Activated T-helper 2 cell treated with anti-CD3 and anti-CD28 coated beads, Interferon-gamma antibody, Interleukin-2, Interleukin-4, amounts not matched to agents 10 μg/mL and 5 μg/mL and 100 μg/mL, durations not matched to agents 14 hours and 24 hours and 36 hours (primary cell): ENCODE measurements at places on chromosomes 1 and 21. TPM values are rescaled to one million over a fixed set of nuclear protein-coding genes. Genes with fewer than 3 reads are reported as not detected.

Gene CHI3L2
- 1.3 and 1.8 TPM in 2 replicates for total RNA-seq

GRCh38 chr1:29563571-29563970 is 327.2 kb downstream of the PTPRU start:
- H3K36me3 ChIP-seq, result no peaks in the 10 kb centered on the region
- no peak overlapping the region for H3K4me3 ChIP-seq
- no peak for DNase-seq
- H3K4me1 ChIP-seq, result peaks cover 2% of the 10 kb centered on the region
- no peak overlapping the region for H3K27ac ChIP-seq
- H3K27me3 ChIP-seq, result no peaks in the 10 kb centered on the region

DNA sequence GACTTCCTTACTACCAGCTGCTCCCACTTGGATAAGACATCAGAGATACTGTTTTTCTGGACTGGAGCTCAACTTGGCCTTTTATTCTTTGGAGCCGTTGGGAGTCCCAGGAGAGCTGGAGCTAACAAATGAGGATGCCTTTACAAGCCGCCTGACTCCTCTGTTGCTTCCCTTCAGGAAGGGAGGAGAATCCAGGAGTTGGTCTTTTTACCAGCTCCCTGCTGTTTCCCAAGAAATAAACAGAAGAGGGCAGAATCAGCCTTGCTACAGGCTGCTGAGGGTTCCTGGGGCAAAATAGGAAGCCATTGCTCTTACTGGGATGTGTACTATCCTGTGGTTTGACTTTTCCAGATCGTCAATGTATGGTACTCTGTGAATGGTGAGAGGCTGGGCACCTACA is 1.5 kb downstream of the EIF3I start:
- H3K4me3 ChIP-seq, result peak overlapping the region; percentile 94
- H3K36me3 ChIP-seq, result peaks cover 55% of the 10 kb centered on the region
- peak overlapping the region; percentile 95 for H3K27ac ChIP-seq
- H3K27me3 ChIP-seq, result no peaks in the 10 kb centered on the region
- peaks cover 28% of the 10 kb centered on the region for H3K4me1 ChIP-seq

- H3K4me1 ChIP-seq, result no peaks in the 10 kb centered on the region
- no peak for DNase-seq
- no peak overlapping the region for H3K4me3 ChIP-seq
- H3K36me3 ChIP-seq, result no peaks in the 10 kb centered on the region
These were observed 76.6 kb downstream of the TLR5 start for GRCh38 chr1:223066415-223066814.

- DNase-seq, result no peak
- H3K4me1 ChIP-seq, result peaks cover 55% of the 10 kb centered on the region
- H3K27me3 ChIP-seq, result no peaks in the 10 kb centered on the region
- H3K4me3 ChIP-seq, result no peak overlapping the region
- peaks cover 26% of the 10 kb centered on the region for H3K36me3 ChIP-seq
These were observed 25.4 kb downstream of the ASH1L start for GRCh38 chr1:155537193-155537592.

GRCh38 chr21:18129526-18129925 is 115.1 kb upstream of the CHODL start:
- no peaks in the 10 kb centered on the region for H3K36me3 ChIP-seq
- no peaks in the 10 kb centered on the region for H3K4me1 ChIP-seq
- H3K4me3 ChIP-seq, result no peak overlapping the region
- no peaks in the 10 kb centered on the region for H3K27me3 ChIP-seq

Gene RBP7
- total RNA-seq, result not detected in 2 replicates

DNA sequence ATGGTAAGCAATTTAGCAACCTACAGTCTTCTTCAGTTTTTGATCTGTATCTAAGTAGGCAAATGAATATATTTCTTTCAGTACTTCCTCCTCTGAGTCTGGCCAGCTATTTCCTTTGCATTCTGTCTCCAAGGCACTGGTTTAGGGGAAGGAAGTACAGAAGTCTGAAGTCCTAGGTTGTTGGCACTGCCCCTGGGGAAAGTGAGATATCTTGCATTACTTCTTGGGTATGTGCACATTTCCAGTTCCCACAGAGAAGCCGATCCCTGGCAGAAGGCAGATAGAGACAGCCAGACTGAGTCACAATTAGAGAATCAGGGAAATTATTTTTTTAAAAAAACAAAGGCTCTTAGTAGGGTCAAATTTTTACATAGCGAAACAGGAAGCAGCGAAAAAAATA is 98.8 kb downstream of the RASAL2 start:
- H3K36me3 ChIP-seq, result no peaks in the 10 kb centered on the region
- H3K4me3 ChIP-seq, result no peak overlapping the region
- no peaks in the 10 kb centered on the region for H3K27me3 ChIP-seq
- peaks cover 3% of the 10 kb centered on the region for H3K4me1 ChIP-seq
- no peak overlapping the region for H3K27ac ChIP-seq

GRCh38 chr1:223836586-223836985 is 9.2 kb downstream of the TP53BP2 start:
- H3K4me1 ChIP-seq, result peaks cover 31% of the 10 kb centered on the region
- H3K27me3 ChIP-seq, result no peaks in the 10 kb centered on the region
- no peak overlapping the region for H3K27ac ChIP-seq
- no peak overlapping the region for H3K4me3 ChIP-seq
- no peak for DNase-seq

DNA sequence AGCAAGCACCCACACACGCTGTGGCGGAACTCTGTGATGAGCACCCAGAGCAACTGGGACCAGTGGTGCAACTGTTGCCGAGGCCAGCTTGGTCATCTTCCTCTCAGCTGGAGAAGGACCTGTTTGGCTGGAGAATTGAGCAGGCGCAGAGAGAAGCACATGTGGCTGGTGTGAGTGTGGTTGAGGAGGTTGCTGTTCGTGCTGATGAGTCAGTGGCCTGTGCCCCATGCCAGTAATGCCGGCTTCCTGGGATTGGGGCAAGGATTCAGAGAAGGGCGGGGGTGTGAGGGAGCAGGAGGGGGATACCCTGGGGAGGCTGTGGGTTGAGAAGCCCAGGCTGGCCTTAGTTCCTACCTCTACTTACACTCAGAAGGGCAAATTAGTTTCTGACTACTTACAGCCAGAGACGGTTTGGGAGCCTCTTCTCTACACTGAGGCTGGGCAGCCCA is 57.5 kb upstream of the EPS8L3 start:
- no peak for DNase-seq
- H3K36me3 ChIP-seq, result peaks cover 4% of the 10 kb centered on the region
- H3K4me1 ChIP-seq, result peaks cover 69% of the 10 kb centered on the region

- H3K27ac ChIP-seq, result no peak overlapping the region
- DNase-seq, result no peak
- no peaks in the 10 kb centered on the region for H3K36me3 ChIP-seq
These were observed 33.6 kb upstream of the FMN2 start for GRCh38 chr1:240058049-240058448.

- H3K27ac ChIP-seq, result no peak overlapping the region
- H3K27me3 ChIP-seq, result no peaks in the 10 kb centered on the region
- H3K4me3 ChIP-seq, result no peak overlapping the region
- no peak for DNase-seq
- H3K36me3 ChIP-seq, result no peaks in the 10 kb centered on the region
- no peaks in the 10 kb centered on the region for H3K4me1 ChIP-seq
These were observed 189.0 kb downstream of the PLPP3 start for GRCh38 chr1:56390232-56390867.

- H3K36me3 ChIP-seq, result peaks cover 3% of the 10 kb centered on the region
- peaks cover 32% of the 10 kb centered on the region for H3K4me1 ChIP-seq
- no peak overlapping the region for H3K4me3 ChIP-seq
- H3K27me3 ChIP-seq, result peaks cover 2% of the 10 kb centered on the region
These were observed 64.6 kb downstream of the RHOU start for GRCh38 chr1:228799924-228800323.

- H3K27me3 ChIP-seq, result no peaks in the 10 kb centered on the region
- H3K27ac ChIP-seq, result no peak overlapping the region
- H3K36me3 ChIP-seq, result no peaks in the 10 kb centered on the region
- no peak overlapping the region for H3K4me3 ChIP-seq
- DNase-seq, result no peak
- no peaks in the 10 kb centered on the region for H3K4me1 ChIP-seq
These were observed 151.1 kb upstream of the C8B start for GRCh38 chr1:57116871-57117270.

GRCh38 chr1:46077644-46078043 is 54.8 kb downstream of the PIK3R3 start:
- no peak for DNase-seq
- H3K4me1 ChIP-seq, result no peaks in the 10 kb centered on the region
- no peak overlapping the region for H3K27ac ChIP-seq
- no peaks in the 10 kb centered on the region for H3K36me3 ChIP-seq
- H3K27me3 ChIP-seq, result peaks cover 6% of the 10 kb centered on the region

DNA sequence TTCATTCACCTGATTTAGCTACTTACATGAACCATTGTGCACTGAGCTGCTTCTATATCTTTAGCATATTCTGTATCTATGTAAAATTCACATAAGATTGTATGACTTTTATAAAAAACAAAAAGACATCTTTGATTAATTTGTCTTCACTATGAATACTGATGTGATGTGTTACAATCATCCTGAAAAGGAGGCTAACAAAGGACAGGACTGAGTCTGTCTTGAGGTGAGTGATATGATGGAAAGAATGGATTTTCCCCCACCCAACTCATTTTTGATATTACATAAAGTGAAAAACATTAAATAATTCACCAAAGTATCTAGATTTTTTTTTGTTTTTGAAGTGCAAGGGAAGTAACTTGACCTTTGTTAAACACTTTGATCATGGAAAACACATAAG is 9.8 kb downstream of the PTPRC start:
- DNase-seq, result no peak
- H3K27me3 ChIP-seq, result no peaks in the 10 kb centered on the region
- H3K36me3 ChIP-seq, result peaks cover 81% of the 10 kb centered on the region
- peak overlapping the region; percentile 73 for H3K4me3 ChIP-seq
- H3K27ac ChIP-seq, result peak overlapping the region; percentile 88

DNA sequence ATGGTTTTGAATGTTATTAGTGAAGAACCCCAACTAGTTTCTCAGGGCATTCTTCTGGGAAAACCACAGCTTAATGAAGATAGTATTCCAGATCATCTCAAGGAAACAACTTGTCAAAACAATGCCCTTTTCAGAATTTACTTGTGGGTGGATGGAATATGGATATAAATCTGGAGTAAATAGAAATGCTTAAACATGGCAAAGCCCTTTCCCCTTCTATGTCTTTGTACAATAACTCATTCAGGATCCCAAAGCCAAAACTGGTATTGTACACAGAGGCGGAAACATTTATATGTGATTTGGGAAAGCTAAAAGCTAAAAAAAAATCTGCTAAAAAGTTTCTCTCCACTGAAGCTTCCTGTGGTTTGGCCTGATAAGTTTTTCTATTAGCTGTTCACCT is 55.5 kb upstream of the RGS5 start:
- no peak overlapping the region for H3K4me3 ChIP-seq
- H3K27me3 ChIP-seq, result no peaks in the 10 kb centered on the region
- H3K27ac ChIP-seq, result no peak overlapping the region
- H3K4me1 ChIP-seq, result no peaks in the 10 kb centered on the region
- H3K36me3 ChIP-seq, result no peaks in the 10 kb centered on the region
- no peak for DNase-seq

DNA sequence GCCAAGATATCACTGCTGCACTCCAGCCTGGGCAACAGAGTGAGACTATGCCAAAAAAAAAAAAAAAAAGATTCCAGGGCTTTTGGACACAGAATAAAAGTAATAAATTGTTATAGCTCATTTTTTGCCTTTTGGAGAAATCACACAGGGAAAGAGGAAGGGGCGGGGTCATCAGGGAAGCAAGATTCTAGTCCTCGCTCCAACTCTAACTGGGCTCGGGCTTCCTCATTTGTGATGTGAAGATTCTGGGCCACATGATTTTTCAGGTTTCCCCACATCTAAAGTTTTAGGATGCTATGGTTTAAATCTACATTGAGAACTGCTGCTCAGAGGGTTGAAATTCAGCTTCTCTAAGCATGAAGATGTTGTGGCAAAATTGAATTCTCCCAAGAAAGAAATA is 179.3 kb upstream of the PLXNA2 start:
- DNase-seq, result no peak
- no peaks in the 10 kb centered on the region for H3K4me1 ChIP-seq
- no peaks in the 10 kb centered on the region for H3K36me3 ChIP-seq
- no peaks in the 10 kb centered on the region for H3K27me3 ChIP-seq
- no peak overlapping the region for H3K4me3 ChIP-seq

DNA sequence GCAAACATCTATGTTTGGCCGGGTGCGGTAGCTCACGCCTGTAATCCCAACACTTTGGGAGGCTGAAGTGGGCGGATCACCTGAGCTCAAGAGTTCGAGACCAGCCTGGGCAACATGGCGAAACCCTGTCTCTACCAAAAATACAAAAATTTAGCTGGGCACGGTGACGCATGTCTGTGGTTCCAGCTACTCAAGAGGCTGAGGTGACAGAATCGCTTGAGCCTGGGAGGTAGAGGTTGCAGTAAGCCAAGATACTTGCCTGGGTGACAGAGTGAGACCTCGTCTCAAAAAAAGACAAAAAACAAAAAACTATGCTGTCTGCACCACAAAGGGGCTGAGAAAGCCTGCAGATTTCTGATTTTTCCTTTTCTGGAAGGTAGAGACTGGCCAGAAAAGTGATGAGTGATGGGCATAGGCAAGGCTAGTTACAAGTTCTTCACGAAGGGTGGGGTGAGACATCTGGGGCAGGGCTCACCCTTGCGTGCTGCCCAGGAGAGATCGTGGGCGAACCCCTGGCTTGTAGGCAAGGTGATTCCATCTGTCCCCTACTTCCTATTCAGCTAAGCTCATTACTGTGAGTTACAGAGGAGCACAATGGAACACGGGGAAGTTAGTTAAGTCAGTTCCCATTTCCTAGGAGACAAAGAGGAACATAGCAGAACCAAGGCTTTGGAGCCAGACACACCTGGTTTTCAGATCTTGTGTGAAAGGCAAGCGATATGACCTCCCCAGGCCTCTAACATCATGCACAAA is 3.2 kb downstream of the SLC2A1 start:
- peak overlapping the region; percentile 77 for H3K4me3 ChIP-seq
- H3K4me1 ChIP-seq, result peaks cover 60% of the 10 kb centered on the region
- peak overlapping the region; percentile 73 for H3K27ac ChIP-seq
- peaks cover 67% of the 10 kb centered on the region for H3K36me3 ChIP-seq
- H3K27me3 ChIP-seq, result no peaks in the 10 kb centered on the region

DNA sequence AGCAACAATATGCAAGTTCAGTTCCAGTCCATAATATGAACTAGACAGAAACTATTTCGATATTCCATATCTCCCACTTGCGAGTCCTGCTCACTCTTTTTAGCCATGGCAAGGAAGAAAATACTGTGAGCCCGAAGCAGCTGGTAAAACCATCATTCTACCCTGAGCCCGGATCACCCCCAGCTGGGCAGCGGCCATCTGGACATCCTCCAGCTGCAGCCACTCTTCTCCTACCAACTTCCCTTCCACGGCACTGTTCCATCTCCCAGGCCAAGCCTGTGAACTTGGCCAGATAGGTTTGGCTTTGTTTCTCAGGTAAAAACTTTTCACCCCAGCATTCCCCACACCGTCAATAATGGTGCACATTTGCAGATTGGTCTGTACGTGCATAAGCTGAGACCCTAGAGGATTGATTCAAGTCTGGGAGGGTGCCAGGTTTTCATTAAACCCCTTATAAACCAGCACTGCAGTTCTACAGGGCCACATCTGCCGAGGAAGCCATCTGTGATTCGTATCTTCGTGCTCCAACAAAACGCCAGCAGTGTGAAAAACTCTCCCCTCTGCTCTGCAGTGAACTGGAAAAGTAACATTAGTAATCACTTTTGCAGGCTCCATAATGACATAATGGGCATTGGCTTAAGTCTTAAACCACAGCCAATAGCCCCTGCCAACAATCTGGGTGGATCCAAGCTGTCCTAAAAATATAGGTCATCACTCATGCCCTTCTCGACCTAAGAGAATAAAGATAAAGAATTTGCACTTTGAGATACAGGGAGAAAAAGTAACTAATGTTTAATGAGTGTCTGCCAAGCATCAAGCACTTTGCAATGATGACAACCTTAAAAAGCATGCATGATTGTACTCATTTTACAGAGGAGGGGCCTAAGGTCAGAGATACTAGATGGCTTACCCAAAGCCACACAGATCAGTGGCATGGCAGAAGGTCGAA is 205.1 kb downstream of the PLPP3 start:
- no peaks in the 10 kb centered on the region for H3K27me3 ChIP-seq
- no peaks in the 10 kb centered on the region for H3K36me3 ChIP-seq
- H3K4me3 ChIP-seq, result no peak overlapping the region
- no peaks in the 10 kb centered on the region for H3K4me1 ChIP-seq
- no peak overlapping the region for H3K27ac ChIP-seq
